ENCODE measurements at places on chromosomes 5 and 9.
A peak's percentile ranks its signal among the peaks of the same experiment; 100 is the strongest.

DNA sequence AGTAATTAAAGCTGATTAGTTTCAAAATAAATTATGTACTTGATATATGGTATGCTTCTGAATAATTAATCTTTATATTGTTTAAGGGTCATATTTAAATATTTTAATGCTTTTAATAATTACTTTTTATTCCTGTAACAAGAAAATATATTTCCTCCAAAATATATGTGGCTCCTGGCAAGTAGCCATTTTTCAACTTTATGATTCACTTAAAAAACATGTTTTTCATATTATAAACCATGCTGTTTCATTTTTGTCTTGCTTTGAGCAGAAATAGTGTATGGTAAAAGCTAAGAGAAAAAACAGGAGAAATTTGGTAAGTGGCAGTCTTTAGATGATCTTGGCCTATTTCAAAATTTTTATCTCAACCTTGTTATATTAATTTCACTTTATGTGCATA is 14.6 kb downstream of the SPATA9 start:
- no peak for DNase-seq

DNA sequence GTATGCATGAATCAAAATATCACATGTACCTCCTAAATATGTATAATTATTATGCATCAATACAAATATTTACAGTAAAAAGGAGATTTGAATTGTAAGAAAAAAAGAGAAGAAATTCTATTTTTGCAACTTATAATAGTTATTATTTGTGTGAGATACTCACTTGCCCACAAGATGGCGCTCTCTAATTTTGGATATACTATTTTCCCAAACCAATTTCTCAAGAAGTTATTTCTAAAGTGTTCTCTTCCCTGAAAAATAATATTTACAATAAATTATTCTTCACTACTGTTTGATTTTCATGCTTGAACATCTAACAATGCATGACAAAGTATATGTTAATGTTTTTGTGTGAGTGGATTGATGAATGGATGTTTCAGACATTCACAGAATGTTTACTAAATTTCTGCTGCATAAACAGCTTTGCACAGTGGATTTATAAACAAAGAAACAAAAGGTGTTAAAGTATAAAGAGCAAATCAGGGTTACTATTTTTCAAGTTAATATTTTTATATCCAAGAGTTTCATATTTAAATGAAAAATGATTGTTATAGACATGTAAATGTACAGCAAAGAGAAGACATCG is 503.4 kb downstream of the PDE4D start:
- DNase-seq, result no peak

GRCh38 chr9:6655036-6655435 is 9.5 kb upstream of the GLDC start:
- no peak for DNase-seq

- DNase-seq, result no peak
Observed at GRCh38 chr9:6944896-6945295, 187.1 kb downstream of the KDM4C start.

GRCh38 chr5:135264451-135265440 is 134.3 kb downstream of the MACROH2A1 start:
- no peak for DNase-seq

DNA sequence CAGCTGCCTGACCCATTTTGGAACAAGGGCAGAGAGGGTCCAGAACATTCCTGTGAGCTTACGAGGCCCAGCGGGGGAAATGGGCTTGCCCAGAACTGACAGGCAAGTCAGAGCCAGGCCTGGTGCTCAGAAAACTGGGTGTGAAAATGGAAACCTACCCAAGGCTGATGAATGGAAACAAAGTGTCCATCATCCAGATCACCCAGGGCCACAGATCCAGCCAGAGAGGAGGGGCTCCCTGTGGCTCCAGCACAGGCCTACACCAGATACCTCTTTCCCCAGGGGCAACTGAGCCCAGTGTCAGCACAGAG is 3.1 kb downstream of the CLTB start:
- no peak for DNase-seq

DNA sequence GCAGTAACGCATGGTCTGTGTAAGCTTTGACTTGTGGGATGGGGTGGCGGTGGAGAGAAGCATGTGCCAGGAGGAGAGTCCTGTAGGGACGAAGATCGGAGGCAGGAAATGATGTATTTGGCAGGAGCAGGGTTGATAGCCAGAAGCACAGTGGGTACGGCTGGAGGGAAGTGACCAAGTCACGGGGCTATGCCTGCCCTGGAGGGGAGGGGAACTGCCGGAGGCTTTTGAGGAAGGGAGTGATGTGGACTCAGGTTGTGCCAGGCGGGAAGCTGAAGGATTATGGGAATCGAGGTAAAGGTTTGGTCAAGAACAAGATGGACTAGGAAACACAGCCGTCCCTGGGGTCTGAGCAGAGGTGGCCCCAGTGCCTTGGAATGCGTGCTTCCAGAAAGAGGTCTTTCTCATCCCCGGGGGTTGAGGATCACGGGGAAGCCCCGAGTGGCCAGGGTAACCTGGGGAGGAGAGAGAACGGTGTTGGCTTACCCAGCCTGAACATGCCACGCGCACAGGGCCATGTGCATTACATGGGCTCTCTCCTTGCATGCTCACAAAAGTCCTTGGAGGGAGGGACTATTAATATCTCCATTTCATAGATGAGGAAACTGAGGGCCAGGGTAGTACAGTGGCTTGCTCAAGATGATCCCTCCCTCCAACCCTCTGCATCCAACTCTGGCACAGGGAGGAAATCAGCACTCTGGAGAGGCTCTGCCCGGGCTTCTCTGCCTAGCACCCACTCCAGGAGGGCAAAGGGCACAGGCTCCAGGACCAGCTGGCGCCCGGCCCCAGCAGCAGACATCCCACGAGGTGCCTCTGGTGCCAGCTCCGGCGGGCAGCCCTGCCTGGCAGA is 253.8 kb downstream of the PBX3 start:
- peak; percentile 54 for DNase-seq

DNA sequence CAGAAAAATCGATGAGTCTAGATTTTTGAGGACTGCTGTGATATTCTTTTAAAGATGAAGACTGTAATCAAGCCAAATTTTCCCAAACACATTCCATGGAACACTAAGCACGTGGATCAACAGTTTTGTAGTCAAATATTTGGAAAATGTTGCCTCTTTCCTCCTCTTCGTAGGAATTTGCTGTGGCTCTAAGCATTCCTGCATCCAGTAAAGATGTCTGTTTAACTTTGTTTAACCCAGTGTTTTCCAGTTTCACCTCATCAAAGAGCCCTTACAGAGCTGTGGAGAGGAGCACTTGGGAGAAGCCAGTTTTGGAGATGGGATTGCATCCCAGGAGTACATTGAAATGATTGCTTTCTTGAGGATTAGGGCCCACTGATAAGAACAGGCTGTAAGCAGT is 58.9 kb downstream of the INSYN2B start:
- no peak for DNase-seq

DNA sequence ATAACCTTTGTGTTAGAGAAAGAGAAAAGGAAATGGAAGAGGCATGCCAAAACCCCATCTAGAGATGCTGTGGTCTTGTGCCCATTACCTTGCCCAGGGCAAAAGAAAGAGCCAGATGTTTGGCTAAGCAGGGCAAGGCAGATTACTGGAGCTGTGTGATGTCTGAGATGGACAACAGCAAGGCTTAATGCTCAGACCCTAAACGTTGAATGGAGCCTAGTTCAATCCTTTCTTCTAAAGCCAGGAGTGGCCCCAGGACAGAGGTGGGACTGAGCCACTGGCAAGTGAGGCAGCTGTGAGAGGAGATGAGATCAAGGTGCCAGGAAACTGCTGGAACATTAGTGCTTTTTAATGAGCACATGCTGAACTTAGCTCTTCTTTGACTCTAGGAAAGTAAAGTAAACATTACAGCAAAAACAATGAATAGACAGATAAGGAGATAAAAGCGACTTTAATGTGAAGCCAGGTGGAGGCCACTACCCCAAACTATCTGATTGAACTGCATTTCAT is 143.0 kb upstream of the EGFLAM start:
- no peak for DNase-seq

Measured in natural killer cell treated with Interleukin-12 subunit alpha and Interleukin-12 subunit beta and Interleukin-15 and Interleukin-18, amount 100 ng/mL, for 72 hours (primary cell).